ENCODE measurements at places on chromosomes 5 and 9.

GRCh38 chr9:68951879-68952659 is 61.8 kb downstream of the PRKACG start:
- no peak for DNase-seq

DNA sequence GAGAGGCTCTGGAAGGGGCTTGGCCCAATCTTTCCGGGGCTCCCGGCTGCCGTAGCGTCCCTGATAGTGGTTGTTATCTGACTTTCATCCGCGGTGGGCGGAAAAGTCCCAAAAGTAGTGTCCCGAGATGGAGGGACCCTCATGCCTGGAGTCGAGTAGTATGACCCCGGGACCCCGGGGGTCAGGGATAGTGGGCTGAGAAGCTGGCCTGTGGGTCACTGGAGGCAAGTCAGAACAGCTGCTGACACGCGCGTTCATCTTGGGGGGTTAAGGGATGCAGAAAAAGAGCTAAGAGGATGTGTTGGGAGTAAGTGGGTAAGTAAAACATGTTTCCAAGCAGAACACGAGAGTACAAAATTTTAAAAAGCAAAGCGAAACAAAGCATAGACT is 123.4 kb downstream of the TMEM161B start:
- DNase-seq: no peak

GRCh38 chr5:94830520-94830919 is 212.1 kb downstream of the SLF1 start:
- DNase-seq: no peak

DNA sequence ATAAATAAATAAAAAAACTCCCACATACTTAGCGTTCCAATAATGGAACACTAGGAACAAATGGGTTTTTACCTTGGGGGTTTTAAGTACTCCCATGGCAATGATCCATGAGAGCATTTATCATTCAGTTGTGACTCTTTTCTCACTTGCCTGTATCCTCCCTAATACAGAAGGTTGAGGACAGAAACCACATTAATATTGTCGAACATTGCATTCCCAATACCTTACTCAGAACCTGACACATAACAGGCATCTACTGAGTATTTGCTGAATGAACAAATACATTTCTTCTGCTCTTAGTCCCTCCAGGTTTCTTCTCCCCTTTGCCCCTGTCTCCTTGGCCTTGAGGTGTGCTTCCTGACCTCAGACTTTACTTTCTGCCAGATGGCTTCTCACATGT is 175.9 kb downstream of the CEMIP2 start:
- no peak for DNase-seq

- peak; percentile 76 for DNase-seq
Observed at GRCh38 chr5:92687821-92688722, 892.9 kb downstream of the NR2F1-AS1 start.
